ENCODE measurements at places on chromosomes 1 and 21. TPM values are rescaled to one million over a fixed set of nuclear protein-coding genes. Genes with fewer than 3 reads are reported as not detected.

DNA sequence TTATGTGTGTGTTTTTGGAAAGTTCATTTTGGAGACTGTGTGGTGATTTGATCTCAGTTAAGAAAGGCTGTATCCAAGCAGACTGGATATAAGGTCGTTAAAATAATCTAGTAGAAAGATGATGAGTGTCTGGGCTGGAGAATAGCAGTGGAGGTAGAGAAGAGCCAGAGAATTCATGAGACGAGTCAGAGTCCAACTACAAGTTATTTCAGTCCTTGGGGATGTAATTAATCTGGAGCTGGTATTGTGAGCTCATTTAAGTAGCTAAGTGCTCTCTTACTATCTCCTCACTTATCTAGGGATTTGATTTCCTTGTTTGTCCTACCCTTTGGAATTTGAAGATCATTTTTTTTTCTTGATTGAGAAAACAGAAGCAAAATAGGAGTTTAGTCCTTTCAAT, 1219.0 kb upstream of the ADGRL4 start:
- H3K4me3 ChIP-seq: no peak overlapping the region
- H3K27me3 ChIP-seq: no peaks in the 10 kb centered on the region
- no peak for DNase-seq
- no peaks in the 10 kb centered on the region for H3K4me1 ChIP-seq
- H3K36me3 ChIP-seq: no peaks in the 10 kb centered on the region

DNA sequence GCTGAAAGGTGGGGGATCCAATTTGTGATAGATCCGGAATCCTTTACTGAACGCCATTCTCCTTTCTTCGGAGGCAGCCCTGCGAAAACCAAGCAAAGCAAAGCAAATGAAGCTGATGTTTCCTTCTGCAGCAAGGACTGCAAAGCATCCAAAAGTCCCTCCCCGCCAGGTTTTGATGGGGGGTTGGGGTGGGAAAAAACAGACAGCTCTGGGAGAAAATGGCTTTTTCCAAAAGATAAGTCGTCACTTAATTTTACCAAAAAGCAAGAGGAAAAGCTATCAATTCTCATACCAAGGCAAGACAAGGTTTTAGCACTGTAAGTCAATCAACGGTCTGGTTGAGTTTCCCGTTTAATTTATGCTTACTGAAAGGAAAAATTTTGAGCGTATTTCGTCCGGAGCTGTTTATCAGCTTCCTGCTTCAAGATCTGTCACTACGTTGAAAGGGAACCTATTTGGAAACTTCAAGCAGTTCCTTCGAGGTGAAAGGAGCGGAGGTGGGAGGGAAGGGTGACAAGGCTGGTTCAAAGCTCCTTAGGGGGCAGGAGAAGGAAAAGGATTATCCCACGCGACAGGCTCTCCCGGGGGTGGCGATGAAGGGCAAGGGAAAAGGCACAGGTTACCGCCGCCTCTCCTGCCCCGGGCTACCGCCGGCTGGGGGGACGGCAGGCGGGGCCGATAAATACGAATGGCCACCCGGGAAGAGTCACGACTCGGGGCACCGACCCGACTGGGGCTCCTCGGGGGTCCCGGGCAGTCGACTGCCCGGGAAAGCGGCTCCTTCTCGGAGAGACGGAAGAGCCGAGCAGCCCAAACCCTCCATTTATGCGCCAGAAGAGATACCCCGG, 750 bp downstream of the SYNJ1 start:
- H3K4me3 ChIP-seq: peak overlapping the region; percentile 85
- DNase-seq: peak; percentile 56
- peak overlapping the region; percentile 81 for H3K27ac ChIP-seq
- H3K36me3 ChIP-seq: no peaks in the 10 kb centered on the region

Gene DCST1
- not detected for total RNA-seq

Gene PGBD5
- 2.3 TPM for total RNA-seq

Gene NFIA
- total RNA-seq: 27.7 TPM

Gene OR2T33
- not detected for total RNA-seq

Gene AVPR1B
- not detected for total RNA-seq

Gene LCK
- 3.8 TPM for total RNA-seq

Gene C8B
- total RNA-seq: 703 TPM

- no peaks in the 10 kb centered on the region for H3K27me3 ChIP-seq
- no peak overlapping the region for H3K4me3 ChIP-seq
- peaks cover 4% of the 10 kb centered on the region for H3K4me1 ChIP-seq
- no peak for DNase-seq
Observed at GRCh38 chr1:10833630-10834557, 37.4 kb upstream of the CASZ1 start.

GRCh38 chr21:44291078-44291935, 5.6 kb downstream of the AIRE start:
- DNase-seq: no peak
- no peak overlapping the region for H3K27ac ChIP-seq
- H3K4me1 ChIP-seq: no peaks in the 10 kb centered on the region
- H3K4me3 ChIP-seq: no peak overlapping the region
- H3K36me3 ChIP-seq: no peaks in the 10 kb centered on the region

- DNase-seq: no peak
- H3K27ac ChIP-seq: no peak overlapping the region
- H3K4me1 ChIP-seq: no peaks in the 10 kb centered on the region
- no peaks in the 10 kb centered on the region for H3K36me3 ChIP-seq
- H3K27me3 ChIP-seq: no peaks in the 10 kb centered on the region
Observed at GRCh38 chr21:44617071-44617501, 5.2 kb downstream of the KRTAP10-8 start.

DNA sequence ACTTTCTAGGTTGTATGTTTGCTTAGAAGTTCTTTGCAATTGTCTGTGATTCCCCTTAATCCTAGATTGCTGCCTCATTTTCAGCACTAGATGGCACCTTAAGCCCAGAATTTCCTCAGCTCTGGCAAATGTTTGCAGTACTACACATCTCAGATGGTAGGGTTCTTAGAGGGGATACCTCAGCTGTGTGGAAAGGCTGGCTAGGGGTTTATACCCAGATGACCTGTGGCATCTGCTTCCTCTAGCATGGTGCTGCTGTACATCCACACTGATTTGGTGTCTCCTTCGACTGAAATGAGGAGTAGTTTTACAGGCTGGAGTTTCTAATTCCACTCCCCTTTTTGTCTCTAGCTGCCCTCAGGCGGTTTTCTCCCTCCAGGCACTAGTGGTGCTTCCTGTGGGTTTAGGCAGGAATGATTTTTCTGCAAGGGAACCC, 23.5 kb downstream of the ASB17 start:
- no peaks in the 10 kb centered on the region for H3K27me3 ChIP-seq
- no peak overlapping the region for H3K4me3 ChIP-seq
- DNase-seq: no peak
- no peak overlapping the region for H3K27ac ChIP-seq

- no peaks in the 10 kb centered on the region for H3K27me3 ChIP-seq
- peaks cover 21% of the 10 kb centered on the region for H3K4me1 ChIP-seq
- H3K36me3 ChIP-seq: no peaks in the 10 kb centered on the region
- no peak for DNase-seq
Observed at GRCh38 chr1:204475656-204476432, 18.8 kb downstream of the PIK3C2B start.

- H3K36me3 ChIP-seq: no peaks in the 10 kb centered on the region
- H3K27me3 ChIP-seq: no peaks in the 10 kb centered on the region
- H3K27ac ChIP-seq: no peak overlapping the region
- H3K4me3 ChIP-seq: no peak overlapping the region
- H3K4me1 ChIP-seq: no peaks in the 10 kb centered on the region
- DNase-seq: no peak
Observed at GRCh38 chr21:25396135-25396711, 211.1 kb downstream of the MRPL39 start.
